ENCODE measurements at places on chromosomes 4 and X. TPM values are rescaled to one million over a fixed set of nuclear protein-coding genes. Genes with fewer than 3 reads are reported as not detected.
A peak's percentile ranks its signal among the peaks of the same experiment; 100 is the strongest.

DNA sequence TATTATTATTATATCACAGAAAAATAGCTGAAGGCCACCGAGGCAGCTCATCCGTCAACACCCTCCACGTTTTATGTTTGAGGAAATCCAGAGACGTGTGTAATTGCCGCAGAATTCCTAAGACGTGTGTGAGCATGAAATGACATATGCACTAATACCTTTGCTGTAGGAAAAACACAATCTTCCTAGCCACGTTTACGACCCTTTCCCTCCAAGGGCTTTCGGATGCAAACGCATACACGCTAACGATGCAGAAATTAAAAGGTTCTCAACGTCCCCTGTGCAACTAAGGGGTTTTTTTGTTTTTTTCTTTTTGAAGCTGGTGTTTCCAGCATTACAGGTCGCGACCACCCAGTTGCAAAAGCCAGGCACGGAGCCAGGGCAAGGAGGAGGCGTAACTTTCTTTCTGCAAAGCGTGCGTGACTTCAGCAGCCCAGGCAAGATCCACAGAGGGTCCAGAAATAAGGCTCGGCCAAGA lies 33.8 kb downstream of the CRLF2 start:
- no peaks in the 10 kb centered on the region for H3K27me3 ChIP-seq
- H3K27ac ChIP-seq: no peak overlapping the region
- H3K36me3 ChIP-seq: no peaks in the 10 kb centered on the region
- H3K4me1 ChIP-seq: no peaks in the 10 kb centered on the region
- H3K4me3 ChIP-seq: peak overlapping the region; percentile 32

- H3K36me3 ChIP-seq: no peaks in the 10 kb centered on the region
- H3K4me3 ChIP-seq: no peak overlapping the region
- H3K27me3 ChIP-seq: no peaks in the 10 kb centered on the region
- no peak overlapping the region for H3K27ac ChIP-seq
Observed at GRCh38 chr4:148054275-148054674, 322.4 kb downstream of the ARHGAP10 start.

DNA sequence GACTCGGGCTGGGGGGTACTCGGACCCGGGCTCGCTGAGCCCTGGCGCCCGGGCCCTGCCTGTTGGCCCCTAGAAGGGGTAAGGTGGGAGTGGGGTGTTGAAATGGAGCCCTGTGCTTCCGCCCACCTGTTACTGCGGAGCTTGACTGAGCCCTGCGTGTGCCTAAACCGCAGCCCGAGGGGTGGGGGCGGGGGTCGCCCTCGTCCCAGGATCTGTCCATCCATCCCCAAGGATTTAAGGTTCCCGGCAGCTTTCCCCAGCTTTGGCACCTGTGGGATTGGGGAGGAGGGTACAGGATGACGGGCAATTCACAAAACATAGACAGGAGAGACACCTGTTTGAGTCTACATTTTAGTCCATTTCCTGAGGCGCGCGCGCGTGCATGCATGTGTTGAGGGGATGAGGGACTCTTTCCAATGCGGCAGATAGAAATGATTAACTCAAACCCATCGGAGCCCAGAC lies 779 bp downstream of the GABRQ start:
- H3K4me3 ChIP-seq: no peak overlapping the region
- H3K27me3 ChIP-seq: peaks cover 2% of the 10 kb centered on the region
- H3K27ac ChIP-seq: no peak overlapping the region
- H3K4me1 ChIP-seq: no peaks in the 10 kb centered on the region
- DNase-seq: no peak
- H3K36me3 ChIP-seq: no peaks in the 10 kb centered on the region

- H3K4me3 ChIP-seq: no peak overlapping the region
- DNase-seq: no peak
- no peaks in the 10 kb centered on the region for H3K4me1 ChIP-seq
- no peaks in the 10 kb centered on the region for H3K27me3 ChIP-seq
Observed at GRCh38 chr4:56240554-56241174, 146.6 kb downstream of the AASDH start.

DNA sequence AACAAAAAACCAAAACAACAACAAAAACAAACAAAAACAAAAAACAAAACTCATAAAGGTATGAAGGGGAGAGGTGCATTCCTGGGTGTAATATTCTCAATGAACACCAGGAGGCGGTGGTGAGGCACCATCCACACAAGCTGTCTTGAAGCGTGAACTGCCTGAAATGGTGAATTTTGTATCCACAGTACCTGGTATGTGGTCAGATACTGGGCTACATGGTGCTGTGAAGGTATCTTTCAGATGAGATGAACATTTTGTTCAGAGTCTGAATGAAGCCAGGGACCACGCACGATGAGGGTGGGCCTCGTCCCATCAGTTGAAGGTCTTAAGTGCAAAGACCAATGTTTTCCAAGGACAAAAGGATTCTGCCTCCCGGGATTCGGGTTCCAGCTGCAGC lies 58.5 kb downstream of the ASMT start:
- H3K4me1 ChIP-seq: no peaks in the 10 kb centered on the region
- peak; percentile 25 for DNase-seq
- no peaks in the 10 kb centered on the region for H3K36me3 ChIP-seq
- H3K27me3 ChIP-seq: no peaks in the 10 kb centered on the region

DNA sequence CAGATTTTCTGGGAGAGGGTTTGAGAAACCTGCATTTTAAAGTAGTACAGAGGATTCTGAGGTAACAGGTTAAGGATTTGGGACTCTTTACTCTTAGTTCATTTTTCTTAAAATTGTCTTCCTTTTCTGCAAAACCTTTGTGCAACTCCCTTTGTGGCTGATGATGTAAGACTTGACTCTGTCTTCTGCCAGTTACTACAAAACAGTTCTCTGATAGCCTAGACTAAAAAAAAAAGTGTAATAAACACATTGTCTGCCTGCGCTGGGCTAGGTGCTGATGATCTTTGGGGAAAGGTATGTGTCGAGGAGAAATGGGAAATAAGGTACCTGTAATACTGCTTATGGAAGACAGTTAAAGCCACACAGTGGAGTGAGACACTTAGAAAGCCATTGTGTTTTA lies 28.7 kb downstream of the IL13RA1 start:
- no peak overlapping the region for H3K27ac ChIP-seq
- H3K36me3 ChIP-seq: peaks cover 17% of the 10 kb centered on the region
- no peaks in the 10 kb centered on the region for H3K27me3 ChIP-seq
- H3K4me3 ChIP-seq: no peak overlapping the region
- DNase-seq: no peak
- no peaks in the 10 kb centered on the region for H3K4me1 ChIP-seq

DNA sequence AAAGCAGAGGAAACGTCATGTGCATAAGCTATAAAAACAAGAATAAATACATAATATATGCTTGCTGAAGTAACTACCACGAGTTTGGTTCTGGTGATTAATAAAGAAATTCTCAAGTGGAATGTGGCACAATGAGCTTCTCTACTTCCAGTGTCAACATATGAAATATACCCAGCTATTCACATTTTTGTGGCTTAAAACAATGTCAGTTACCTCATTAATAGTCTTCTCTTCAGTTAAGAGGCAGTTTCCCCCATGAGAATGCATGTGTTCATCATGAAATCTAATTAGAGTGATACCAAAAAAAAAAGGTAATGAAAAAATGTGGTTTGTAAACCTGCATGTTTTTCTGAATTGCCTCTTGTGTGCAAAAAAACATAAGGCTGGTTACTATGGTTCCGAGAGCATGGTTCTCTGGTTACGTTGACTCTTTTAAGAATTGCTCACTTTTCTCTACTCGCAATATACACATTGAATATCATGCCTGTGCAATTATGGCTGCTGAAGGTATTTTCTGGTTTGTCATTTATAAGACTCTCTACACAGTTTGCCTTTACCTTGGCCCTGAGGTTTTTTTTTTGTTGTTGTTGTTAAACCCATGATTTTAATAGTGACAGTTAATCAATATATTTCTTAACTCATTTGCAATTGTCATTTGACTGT lies 108.2 kb downstream of the PCDH7 start:
- H3K4me3 ChIP-seq: no peak overlapping the region
- DNase-seq: no peak
- no peaks in the 10 kb centered on the region for H3K27me3 ChIP-seq
- H3K36me3 ChIP-seq: no peaks in the 10 kb centered on the region

DNA sequence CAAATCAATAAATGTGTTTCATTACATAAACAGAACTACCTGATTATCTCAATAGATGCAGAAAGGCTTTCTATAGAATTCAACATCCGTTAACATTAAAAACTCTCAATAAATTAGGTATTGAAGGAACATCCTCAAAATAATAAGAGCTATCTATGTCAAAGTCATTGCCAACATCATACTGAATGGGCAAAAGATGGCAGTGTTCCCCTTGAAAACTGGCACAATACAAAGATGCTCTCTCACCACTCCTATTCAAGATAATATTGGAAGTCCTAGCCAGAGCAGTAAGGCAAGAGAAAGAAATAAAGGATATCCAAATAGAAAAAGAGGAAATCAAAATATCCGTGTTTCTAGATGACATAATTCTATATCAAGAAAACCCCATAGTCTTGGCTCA lies 466.4 kb downstream of the MAGEE1 start:
- no peaks in the 10 kb centered on the region for H3K27me3 ChIP-seq
- H3K36me3 ChIP-seq: no peaks in the 10 kb centered on the region
- DNase-seq: no peak
- no peak overlapping the region for H3K27ac ChIP-seq
- H3K4me3 ChIP-seq: no peak overlapping the region

DNA sequence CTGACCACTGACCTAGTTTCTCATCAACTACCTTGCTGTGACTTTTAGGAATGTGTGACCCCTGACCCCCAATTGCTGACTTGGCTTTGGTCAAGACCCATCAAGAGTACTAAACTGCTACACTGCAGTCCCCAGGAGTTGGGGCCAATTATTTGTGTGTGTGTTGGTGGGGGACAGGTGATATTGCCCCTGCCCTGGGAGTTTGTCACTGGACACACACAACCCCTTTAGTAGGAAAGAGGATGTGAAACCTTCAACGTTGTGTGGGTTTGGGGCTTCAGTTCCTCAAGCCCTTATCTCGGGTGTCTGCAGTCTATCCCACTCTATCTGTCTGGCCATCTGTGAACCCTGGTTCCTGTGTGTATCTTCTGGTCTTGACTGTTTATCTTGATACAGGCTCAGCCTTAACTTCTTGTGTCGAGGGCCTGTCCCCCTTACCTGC lies 6.5 kb downstream of the SASH3 start:
- no peaks in the 10 kb centered on the region for H3K4me1 ChIP-seq
- H3K36me3 ChIP-seq: no peaks in the 10 kb centered on the region
- H3K27me3 ChIP-seq: no peaks in the 10 kb centered on the region
- DNase-seq: no peak

- no peak for DNase-seq
- no peak overlapping the region for H3K27ac ChIP-seq
- no peaks in the 10 kb centered on the region for H3K27me3 ChIP-seq
- no peaks in the 10 kb centered on the region for H3K36me3 ChIP-seq
- no peaks in the 10 kb centered on the region for H3K4me1 ChIP-seq
- no peak overlapping the region for H3K4me3 ChIP-seq
Observed at GRCh38 chrX:136584545-136584944, 52.5 kb downstream of the VGLL1 start.

GRCh38 chr4:114688059-114688458 lies 89.5 kb downstream of the UGT8 start:
- no peaks in the 10 kb centered on the region for H3K27me3 ChIP-seq
- no peak for DNase-seq
- no peak overlapping the region for H3K27ac ChIP-seq
- H3K4me1 ChIP-seq: no peaks in the 10 kb centered on the region
- H3K36me3 ChIP-seq: no peaks in the 10 kb centered on the region

- no peaks in the 10 kb centered on the region for H3K4me1 ChIP-seq
- no peaks in the 10 kb centered on the region for H3K36me3 ChIP-seq
- no peak overlapping the region for H3K4me3 ChIP-seq
- H3K27me3 ChIP-seq: no peaks in the 10 kb centered on the region
- DNase-seq: no peak
Observed at GRCh38 chr4:181608181-181608580, 635.0 kb upstream of the TENM3 start.

DNA sequence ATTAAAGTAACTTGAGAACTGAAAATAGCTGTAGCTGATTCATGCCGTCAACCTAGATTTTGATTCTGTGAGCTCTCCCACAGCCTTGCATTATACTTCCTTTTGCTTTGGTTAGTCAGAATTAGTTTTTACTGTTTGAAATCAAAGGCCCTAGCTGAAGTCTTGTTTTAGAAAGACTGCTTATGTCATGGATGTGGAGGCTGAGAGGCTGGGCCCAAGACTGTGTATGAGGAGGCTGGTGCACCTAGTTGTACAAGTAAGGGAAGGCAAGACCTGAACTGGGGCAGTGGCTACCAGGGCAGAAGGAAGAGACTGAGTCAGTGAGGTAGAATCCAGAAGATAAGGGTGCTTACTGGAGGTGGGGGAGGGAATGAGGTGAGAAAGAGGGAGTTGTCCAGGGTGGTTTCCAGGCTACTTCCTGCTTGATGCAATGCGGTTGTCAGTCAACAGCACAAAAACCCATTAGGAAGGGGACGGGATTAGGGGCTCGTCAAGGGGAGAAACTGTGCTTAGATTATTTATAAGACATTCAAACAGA lies 76.2 kb upstream of the PAGE3 start:
- H3K36me3 ChIP-seq: no peaks in the 10 kb centered on the region
- no peak overlapping the region for H3K4me3 ChIP-seq
- H3K27ac ChIP-seq: no peak overlapping the region
- H3K27me3 ChIP-seq: no peaks in the 10 kb centered on the region
- no peaks in the 10 kb centered on the region for H3K4me1 ChIP-seq
- no peak for DNase-seq

GRCh38 chrX:3788494-3789233 lies 75.2 kb upstream of the PRKX start:
- no peak for DNase-seq
- no peaks in the 10 kb centered on the region for H3K4me1 ChIP-seq
- H3K4me3 ChIP-seq: no peak overlapping the region
- no peak overlapping the region for H3K27ac ChIP-seq
- no peaks in the 10 kb centered on the region for H3K27me3 ChIP-seq

- no peak overlapping the region for H3K27ac ChIP-seq
- peak; percentile 5 for DNase-seq
- no peak overlapping the region for H3K4me3 ChIP-seq
- no peaks in the 10 kb centered on the region for H3K27me3 ChIP-seq
- no peaks in the 10 kb centered on the region for H3K36me3 ChIP-seq
Observed at GRCh38 chr4:30537456-30537855, 182.7 kb upstream of the PCDH7 start.

The GABRG1 gene
- total RNA-seq: not detected

The VSIG4 gene
- 0.10 TPM for total RNA-seq

The ARMCX4 gene
- 5.0 TPM for total RNA-seq

The LIAS gene
- 6.8 TPM for total RNA-seq

The XAGE1A gene
- not detected for total RNA-seq

The MGAT4D gene
- total RNA-seq: not detected

The PRRG3 gene
- not detected for total RNA-seq

The SOWAHB gene
- total RNA-seq: 4.0 TPM

The GASK1B gene
- total RNA-seq: 1.1 TPM

The GPC3 gene
- total RNA-seq: 0.95 TPM
